ENCODE measurements at places on chromosomes 1 and 21. TPM values are rescaled to one million over a fixed set of nuclear protein-coding genes. Genes with fewer than 3 reads are reported as not detected.

CFHR1 gene
- total RNA-seq, result not detected

ARID1A gene
- total RNA-seq, result 18.8 TPM

LMOD1 gene
- 8.6 TPM for total RNA-seq

MYOG gene
- total RNA-seq, result 8.9 TPM

HSF2BP gene
- 1.2 TPM for total RNA-seq

TPM3 gene
- 221 TPM for total RNA-seq

SIM2 gene
- not detected for total RNA-seq

GSTM1 gene
- not detected for total RNA-seq

MYBPH gene
- total RNA-seq, result 0.93 TPM

SPRR3 gene
- total RNA-seq, result not detected

MX2 gene
- total RNA-seq, result 0.47 TPM

FAM89A gene
- 38.3 TPM for total RNA-seq

NTRK1 gene
- total RNA-seq, result not detected

FMO4 gene
- 7.4 TPM for total RNA-seq

RNF186 gene
- not detected for total RNA-seq

LCE2A gene
- total RNA-seq, result not detected

PDZK1IP1 gene
- not detected for total RNA-seq

PTPN7 gene
- total RNA-seq, result not detected

Data from pericardium fibroblast (primary cell).